ENCODE measurements at places on chromosomes 2 and 18. TPM values are rescaled to one million over a fixed set of nuclear protein-coding genes. Genes with fewer than 3 reads are reported as not detected.

The CD8B2 gene
- total RNA-seq = 3.7 TPM

The DLX1 gene
- not detected for total RNA-seq

The LRRTM1 gene
- not detected for total RNA-seq

The ASXL3 gene
- not detected for total RNA-seq

The LIPG gene
- total RNA-seq = 0.11 TPM

The CHRNG gene
- total RNA-seq = not detected

The MATN3 gene
- total RNA-seq = not detected

The SLC19A3 gene
- total RNA-seq = not detected
